ENCODE measurements at places on chromosomes 13 and 19.

- no peak for DNase-seq
These were observed 722 bp downstream of the DCAF15 start for GRCh38 chr19:13952931-13953531.

GRCh38 chr13:101258509-101258908 lies 157.8 kb downstream of the NALCN start:
- DNase-seq = no peak

DNA sequence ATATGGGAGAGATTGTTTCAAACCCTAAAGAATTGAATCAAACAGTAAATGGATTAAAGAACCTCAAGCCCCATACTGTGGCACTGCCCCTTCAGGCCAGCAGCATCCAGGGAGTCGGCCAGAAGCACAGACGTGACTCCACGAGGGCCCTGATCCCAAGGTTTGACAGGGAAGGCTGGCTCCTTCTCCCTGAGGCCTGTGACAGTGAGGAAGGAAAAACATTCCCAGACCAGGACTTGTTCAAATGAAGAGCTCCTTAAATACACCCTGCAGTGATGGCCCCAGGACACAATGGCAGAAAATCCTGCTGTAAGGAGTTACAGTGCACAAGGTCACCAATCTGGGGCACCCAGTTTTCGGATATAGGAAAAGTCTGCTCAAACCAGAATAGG lies 91.0 kb downstream of the COL4A1 start:
- no peak for DNase-seq

GRCh38 chr13:110575322-110576069 lies 14.0 kb upstream of the RAB20 start:
- no peak for DNase-seq

GRCh38 chr13:98468361-98468760 lies 108.5 kb downstream of the STK24 start:
- DNase-seq = no peak

GRCh38 chr13:21796066-21796465 lies 125.2 kb downstream of the FGF9 start:
- no peak for DNase-seq

DNA sequence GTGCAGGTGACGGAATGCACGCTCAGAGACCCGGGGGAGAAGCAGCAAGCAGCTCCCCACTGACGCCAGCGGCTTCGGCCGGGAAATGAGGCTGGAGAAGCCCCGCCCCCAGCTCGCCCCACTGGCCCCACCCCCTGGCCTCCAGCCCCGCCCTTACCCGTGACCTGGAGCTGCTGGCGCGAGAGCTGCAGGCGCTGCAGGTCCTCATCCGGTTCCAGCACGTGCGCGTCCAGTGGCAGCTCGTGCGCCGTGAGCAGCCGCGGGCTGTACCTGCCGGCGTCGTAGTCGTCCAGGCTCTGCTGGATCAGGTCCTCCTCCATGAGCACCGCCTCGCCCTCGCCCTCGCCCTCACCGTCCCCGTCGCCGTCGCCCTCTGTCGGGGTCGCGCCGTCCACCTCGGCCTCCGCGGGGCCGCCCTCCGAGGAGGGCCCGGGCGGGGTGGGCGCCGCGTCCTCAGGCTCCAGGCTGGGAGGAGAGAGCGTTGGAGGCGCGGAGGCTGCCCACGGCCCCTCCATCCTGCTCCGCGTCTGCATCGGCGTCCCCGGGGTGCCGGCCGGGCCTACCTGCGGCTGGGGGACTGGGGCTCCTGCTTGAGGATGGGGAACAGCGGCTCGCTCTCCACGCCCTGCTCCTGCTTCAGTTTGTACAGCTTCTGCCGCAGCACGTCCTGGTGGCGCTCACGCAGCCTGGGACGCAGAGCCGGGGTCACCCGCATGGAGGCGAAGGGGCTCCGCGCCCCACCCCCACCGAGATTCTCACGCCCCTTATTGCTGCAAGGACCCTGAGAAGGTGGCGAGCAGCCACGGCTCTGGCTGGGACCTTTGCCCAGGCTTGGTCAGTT lies 6.4 kb upstream of the TBXA2R start:
- no peak for DNase-seq

- no peak for DNase-seq
These were observed 2020.6 kb upstream of the PCDH20 start for GRCh38 chr13:63436325-63436668.

GRCh38 chr13:21557995-21558394 lies 46.0 kb downstream of the MICU2 start:
- no peak for DNase-seq

DNA sequence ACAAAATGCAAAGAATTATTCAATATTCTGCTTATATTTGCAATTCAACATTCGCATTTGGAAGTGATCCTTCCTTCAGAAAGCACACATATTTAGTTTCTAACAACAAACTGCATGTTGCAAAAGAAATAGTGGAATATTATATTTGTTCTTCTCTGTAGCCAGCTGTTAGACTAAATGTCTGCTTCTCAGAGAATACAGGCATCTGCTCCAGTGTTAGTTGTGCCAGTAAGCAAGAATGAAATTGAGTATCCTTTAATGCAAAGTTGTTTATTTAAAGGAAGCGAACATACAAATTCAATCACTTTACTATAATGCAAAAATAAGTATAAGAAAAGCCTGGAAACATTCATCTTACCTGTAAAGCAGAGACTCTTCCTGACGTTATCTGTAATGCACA lies 663 bp downstream of the SLITRK6 start:
- no peak for DNase-seq

DNA sequence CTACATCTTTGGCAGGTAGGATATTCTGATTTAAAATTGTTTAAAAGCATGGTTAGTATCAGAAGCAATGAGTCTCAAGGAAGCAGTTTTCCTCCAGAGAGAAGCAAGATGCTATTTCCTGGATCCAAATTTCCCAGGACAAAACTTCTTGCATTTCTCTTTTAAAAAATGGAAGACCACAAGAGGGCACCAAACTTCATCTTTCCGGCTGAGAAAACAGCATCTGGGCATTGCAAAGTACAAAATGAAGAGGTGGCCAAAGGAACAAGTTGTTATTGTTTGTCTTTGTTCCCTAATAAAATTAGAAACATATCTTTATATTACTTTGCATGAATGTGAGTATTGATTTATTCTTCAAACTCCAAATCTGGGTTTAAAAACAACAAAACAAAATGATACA lies 60.0 kb upstream of the LRCH1 start:
- no peak for DNase-seq

GRCh38 chr19:32131005-32131404 lies 214.4 kb upstream of the ZNF507 start:
- no peak for DNase-seq

GRCh38 chr13:91245288-91245687 lies 102.2 kb upstream of the MIR17HG start:
- DNase-seq = no peak

GRCh38 chr19:7879836-7880235 lies 5.6 kb upstream of the PRR36 start:
- DNase-seq = no peak

DNA sequence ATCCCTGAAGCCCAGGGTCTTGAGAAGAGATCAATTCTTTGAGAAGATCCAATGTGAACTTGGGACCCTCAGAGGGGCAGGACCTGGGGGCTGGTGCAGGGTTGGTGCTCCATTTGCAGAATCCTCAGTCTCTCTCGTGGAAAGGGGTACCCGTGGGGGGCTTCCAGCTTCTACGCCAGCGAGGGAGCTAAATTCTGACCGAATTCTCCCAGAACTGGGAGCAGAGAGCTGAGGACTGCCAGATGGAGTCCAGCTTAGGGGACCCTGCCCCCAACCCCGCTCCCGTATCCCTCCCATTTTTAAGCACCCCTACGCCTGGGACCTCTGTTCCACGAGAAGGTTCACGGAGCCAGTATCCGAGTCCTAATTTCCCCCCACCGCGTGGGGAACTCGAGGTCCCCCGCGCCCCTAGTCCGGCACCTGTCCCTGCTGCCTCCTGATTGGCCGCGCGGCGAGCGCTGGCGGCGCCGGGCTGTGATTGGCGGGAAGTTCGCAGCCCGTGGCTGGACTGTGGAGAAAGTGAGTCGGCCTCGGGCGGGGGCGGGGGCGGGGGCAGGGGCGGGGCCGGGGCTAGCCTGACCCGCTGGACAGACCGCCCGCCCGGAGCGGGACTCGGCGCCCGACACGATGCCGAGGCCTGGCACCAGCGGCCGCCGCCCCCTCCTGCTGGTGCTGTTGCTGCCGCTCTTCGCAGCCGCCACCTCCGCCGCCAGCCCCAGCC lies 4.4 kb upstream of the LTBP4 start:
- DNase-seq = no peak

DNA sequence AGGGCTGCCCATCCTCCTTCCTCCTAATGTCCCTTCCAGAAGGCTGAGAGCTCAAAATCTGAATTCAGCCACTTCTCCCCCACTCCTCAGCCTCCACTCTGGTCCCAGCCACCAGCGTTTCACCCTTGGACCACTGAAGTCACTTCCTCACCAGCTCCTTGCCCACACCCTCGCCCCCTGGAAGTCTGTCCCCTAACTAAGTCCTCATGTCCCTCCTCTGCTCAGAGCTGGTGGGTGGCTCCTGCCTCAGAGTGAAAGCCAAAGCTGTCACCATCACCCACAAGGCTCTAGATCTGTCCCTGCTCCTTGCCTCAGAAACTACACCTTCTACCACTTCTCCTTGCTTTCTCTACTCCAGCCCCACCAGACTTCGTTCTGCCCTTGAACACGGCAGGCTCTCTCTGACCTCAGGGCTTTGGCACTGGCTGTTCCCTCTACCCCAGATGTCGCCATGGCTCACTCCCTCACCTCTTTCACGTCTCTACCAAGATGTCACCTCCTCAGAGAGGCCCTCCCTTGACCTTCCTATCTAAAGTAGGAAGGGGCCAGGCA lies 1.7 kb downstream of the ERCC1 start:
- no peak for DNase-seq

DNA sequence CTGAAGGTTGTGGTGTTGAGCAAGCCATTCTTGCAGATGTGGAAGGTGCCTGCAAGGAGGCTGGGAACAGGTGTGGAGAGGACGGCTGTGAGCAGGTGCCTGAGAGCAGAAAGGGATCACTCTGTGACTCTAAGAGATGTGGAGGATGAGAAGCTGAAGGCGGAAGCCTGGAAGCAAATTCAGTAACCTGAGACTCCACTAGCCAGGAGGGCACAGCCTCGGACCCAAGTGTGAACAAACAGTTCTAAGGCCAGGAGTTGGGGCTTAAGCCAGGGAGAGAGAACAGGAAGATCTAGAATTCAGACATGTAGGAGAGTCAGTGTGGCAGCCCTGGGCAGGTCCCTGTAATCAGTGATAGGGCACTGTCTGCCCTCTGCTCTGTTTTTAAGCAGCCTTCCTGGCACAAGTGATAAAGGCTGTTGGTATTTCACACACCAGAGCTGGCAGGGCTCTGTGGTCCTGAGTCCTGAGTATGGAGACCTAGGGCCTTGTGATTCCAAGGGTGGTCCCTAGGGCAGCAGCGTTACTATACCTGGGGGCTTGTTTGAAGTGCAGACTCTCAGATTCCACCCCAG lies 131.3 kb downstream of the SLC7A1 start:
- DNase-seq = no peak

- no peak for DNase-seq
These were observed 848 bp upstream of the CEBPA start for GRCh38 chr19:33302974-33303790.

GRCh38 chr19:34075661-34076091 lies 96.6 kb upstream of the LSM14A start:
- no peak for DNase-seq

GRCh38 chr19:17246681-17247425 lies 1.1 kb upstream of the NR2F6 start:
- DNase-seq = no peak

- no peak for DNase-seq
These were observed 246.3 kb upstream of the RFC3 start for GRCh38 chr13:33571618-33572017.

DNA sequence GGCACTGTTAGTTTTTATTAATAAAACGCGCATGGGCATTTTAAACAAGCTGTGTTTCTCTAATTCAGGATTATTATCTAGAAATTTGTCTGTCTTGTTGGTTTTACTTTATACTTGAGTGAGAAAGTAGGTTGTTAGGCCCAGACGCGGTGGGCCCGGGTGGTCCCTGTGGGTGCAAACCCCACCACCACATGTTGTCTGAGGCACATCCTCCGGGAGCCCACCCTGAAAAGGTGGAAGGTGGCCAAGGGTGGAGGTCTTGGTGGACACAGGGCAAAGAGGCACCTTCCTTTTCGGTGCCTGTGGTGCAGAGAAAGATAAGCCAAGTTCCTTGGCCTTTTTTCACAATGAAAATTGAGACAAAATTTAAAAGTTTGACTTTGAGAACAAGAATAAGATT lies 16.6 kb downstream of the ATP4B start:
- DNase-seq = no peak

DNA sequence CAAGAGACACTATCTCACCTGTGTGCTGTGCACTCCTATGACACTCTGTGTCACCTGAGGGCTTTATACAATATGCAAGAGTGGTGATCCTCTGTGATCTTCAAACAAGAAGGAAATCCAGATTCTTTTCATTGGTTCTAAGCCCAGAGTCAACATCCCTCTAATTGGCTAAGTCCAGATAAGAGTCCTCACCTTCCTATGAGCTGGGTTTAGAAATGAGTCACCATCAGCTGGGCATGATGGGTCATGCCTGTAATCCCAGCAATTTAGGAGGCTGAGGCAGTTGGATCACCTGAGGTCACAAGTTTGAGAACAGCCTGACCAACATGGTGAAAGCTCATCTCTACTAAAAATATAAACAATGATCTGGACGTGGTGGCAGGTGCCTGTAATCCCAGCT lies 144.4 kb downstream of the ZNF675 start:
- no peak for DNase-seq

DNA sequence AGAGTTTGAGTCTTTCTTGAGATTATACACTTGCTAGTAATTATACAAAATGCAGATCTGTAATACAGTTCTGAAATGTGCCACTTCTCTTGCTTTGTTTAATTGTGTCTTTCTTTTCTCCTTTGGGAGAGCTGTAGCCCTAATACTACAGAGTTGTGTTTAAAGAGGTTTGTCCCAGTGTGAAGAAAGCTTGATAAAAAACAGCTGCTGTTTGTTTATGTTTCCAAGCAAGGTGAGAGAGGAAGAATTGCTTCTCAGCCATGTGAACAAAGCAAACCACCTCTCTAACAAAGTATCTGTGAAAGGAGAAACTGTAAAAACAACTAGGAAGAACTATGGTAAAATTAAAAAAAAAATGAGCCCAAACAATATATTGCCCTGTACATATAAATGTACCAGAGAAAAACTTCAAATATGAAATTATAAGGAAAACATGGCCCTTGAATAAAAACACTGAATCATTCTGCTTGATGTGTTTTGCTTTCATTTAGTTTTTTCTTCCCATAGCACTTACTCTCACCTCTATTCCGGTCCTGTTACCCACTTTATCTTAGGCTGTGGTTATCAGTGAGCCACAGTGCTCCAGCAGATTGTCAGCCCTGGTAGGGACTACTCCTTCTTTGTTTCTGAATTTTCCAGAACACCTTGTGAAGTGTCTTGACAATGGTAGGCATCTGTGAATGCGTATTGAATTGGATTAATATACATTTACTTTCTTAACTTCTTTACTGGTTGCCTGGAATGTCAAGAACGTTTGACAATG lies 257.1 kb downstream of the MTUS2 start:
- DNase-seq = no peak

- DNase-seq = no peak
These were observed 373.3 kb downstream of the ZNF536 start for GRCh38 chr19:30745476-30745985.

Data from stimulated activated CD4-positive, alpha-beta T cell treated with anti-CD3 and anti-CD28 coated beads, TNF-alpha, amount 100 ng/mL, for 24 hours (primary cell).